ENCODE measurements at places on chromosomes 5 and 9. TPM values are rescaled to one million over a fixed set of nuclear protein-coding genes. Genes with fewer than 3 reads are reported as not detected.

GRCh38 chr5:132817011-132817410, 3.9 kb downstream of the SOWAHA start:
- H3K4me3 ChIP-seq: no peak overlapping the region
- DNase-seq: no peak
- no peaks in the 10 kb centered on the region for H3K36me3 ChIP-seq

GRCh38 chr5:72314571-72315172, 5.4 kb downstream of the MRPS27 start:
- no peak for DNase-seq
- H3K36me3 ChIP-seq: peaks cover 18% of the 10 kb centered on the region
- H3K27me3 ChIP-seq: no peaks in the 10 kb centered on the region
- no peak overlapping the region for H3K4me3 ChIP-seq
- H3K27ac ChIP-seq: no peak overlapping the region
- H3K4me1 ChIP-seq: peaks cover 38% of the 10 kb centered on the region

DNA sequence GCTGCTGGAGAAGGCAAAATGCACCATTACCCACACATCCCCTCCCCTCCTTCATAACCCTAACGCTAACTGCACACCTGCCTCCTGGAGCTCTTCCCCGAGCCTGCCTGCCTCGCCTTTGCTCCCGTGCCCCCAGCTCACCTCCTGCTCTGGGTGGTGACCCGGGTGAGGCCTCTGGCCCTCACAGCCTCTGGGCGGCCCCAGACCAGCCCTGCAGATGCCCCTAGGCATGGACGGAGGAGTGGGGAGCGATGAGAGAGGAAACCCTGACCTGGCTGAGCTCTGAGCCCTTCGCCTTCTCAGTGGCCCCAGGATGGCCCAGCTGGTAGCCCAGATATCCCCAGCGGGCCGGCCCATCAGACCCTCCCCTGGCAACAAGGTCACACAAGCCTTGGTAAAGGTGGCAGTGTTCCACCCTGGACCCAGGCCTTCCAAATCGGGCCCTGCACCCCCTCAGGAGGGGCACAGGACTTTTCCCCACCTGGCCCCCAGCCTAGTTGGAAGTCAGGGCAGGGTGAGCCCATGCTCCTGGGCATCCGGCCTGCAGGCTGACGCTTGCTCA, 14.5 kb upstream of the CAMSAP1 start:
- H3K4me3 ChIP-seq: no peak overlapping the region
- peaks cover 17% of the 10 kb centered on the region for H3K36me3 ChIP-seq
- no peaks in the 10 kb centered on the region for H3K27me3 ChIP-seq
- H3K4me1 ChIP-seq: peaks cover 28% of the 10 kb centered on the region
- H3K27ac ChIP-seq: no peak overlapping the region

CATSPER3 gene
- total RNA-seq: 0.32 TPM

RCL1 gene
- total RNA-seq: 26.9 TPM
